ENCODE measurements at places on chromosomes 13 and 19.

GRCh38 chr13:92560883-92561282 is 665.7 kb upstream of the GPC6 start:
- DNase-seq = no peak

DNA sequence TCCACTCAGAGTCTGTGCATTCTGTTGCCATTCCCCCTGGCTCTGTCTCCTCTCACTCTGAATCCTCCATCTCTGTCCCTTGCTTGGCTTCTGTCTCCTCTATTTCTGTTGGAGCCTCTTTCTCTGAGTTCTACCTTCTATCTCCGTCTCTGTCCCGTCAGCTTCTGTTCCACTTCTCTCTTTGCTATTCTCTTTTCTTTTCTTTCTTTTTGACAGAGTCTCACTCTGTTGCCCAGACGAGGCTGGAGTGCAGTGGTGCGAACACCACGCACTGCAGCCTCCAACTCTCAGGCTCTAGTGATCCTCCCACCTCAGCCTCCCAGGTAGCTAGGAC is 33.8 kb upstream of the LRRC4B start:
- no peak for DNase-seq

GRCh38 chr19:18637673-18638630 is 1.1 kb downstream of the KLHL26 start:
- DNase-seq = no peak

DNA sequence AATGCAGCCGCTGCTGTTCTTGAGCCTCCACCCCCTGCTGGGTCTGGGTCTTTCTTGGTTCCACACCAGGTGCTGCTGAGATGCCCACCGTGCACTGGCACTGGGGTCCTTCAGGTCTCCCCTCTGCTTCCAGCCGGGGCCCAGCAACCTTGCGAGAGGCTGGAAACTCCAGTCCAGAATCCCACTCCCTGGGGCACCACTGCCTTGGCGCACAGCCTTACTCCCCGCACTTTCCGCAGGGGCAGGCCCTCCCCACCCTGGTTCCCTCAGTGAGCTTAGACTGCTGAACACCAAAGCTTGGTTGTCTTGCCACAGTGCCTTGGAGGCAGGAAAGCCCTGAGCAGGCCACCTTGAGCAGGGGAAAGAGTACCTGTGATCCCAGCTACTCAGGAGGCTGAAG is 60.0 kb downstream of the ANKRD10 start:
- DNase-seq = no peak

GRCh38 chr19:2428321-2428690 is 920 bp upstream of the TIMM13 start:
- DNase-seq = no peak

- no peak for DNase-seq
These were observed 21.1 kb downstream of the IQCN start for GRCh38 chr19:18253130-18253529.

- peak; percentile 45 for DNase-seq
These were observed 483.2 kb downstream of the EFNB2 start for GRCh38 chr13:106052200-106052767.

DNA sequence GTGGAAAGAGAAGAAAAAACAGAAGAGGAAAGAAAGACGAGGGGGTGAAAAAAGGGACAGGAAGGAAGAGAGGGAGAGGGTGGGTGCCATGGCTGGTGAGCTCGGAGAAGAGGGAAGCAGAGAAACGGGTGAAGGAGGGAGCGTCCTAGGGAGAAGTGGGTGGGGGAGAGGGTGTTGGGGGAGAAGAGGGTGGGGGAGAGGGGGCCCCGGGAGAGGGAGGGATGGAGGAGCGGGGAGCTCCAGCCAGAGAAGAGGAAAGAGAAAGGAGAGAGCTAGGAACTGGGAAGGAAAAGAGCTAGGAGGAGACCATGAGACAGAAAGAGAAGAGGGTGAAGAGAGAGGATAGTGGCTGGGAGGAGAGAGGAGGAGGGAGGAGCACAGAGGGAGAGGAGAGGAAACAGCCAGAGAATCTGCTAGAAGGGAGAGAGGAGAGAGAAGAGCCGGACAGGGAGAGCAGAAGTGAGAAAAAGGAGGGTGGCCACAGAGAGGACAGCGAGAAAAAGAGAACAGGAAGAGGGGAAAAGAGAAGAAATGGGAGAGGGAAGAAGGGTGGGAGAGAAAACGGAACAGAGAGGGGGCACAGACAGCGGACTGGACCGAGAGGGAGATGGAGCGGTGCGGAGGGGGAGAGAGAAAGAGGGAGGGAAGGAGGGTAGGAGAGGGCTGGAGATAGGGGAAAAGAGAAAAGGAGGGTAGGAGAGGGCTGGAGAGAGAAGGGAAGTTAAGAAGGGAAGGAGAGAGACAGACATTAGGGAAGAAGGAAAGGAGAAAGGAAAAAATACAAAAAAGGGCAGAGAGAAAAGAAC is 11.9 kb upstream of the GARIN5A start:
- no peak for DNase-seq

DNA sequence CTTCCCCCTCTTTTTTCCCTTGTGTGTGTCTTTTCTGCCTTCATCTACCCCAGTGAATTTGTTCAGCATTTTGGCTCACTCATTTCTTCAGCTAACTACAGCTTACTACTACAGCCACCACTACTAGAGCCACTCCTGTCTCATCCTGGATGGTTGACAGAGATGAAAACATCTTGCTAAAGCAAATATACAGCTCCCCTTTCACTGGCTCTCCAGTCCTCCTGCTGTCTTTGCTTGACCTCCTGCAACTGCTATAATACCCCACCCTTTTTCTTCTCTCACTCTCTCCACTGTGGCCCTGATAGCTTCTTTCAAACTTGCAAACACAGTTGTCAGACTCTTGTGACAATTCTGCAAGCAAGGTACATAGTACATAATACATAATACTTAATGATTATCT is 523.6 kb downstream of the DCT start:
- no peak for DNase-seq

- DNase-seq = no peak
These were observed 35.6 kb upstream of the NANOS3 start for GRCh38 chr19:13841086-13841961.

GRCh38 chr13:40017662-40018262 is 362.3 kb downstream of the COG6 start:
- DNase-seq = no peak

- no peak for DNase-seq
These were observed at the start of gene TMEM190 for GRCh38 chr19:55376241-55376933. TMEM190 (plus strand) TSS chr19:55376826; CDS start chr19:55376854, 28 bp downstream.

GRCh38 chr19:2385053-2385721 is 25.1 kb downstream of the TMPRSS9 start:
- peak; percentile 85 for DNase-seq

DNA sequence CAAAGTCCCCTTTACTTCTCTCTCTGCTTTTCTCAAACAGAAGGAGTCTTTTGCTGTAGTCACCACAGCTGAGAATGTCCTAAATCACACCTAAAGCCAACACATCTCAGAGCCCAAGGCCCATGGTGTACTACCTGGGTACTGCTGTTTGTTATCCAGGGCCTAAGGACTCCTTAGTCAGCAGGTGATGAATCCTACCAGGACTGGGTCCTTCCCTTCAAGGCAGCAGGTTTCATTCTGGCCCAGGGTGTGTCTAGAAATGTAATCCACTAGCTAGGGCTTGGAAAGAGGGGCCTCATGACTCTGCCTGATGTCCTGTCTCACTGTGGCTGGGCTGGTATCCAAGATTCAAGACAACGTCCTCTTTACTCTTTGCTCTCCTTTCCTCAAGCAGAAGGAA is 36.2 kb upstream of the ENOX1 start:
- DNase-seq = no peak

GRCh38 chr13:81659984-81660383 is 1319.1 kb upstream of the SPRY2 start:
- DNase-seq = no peak

DNA sequence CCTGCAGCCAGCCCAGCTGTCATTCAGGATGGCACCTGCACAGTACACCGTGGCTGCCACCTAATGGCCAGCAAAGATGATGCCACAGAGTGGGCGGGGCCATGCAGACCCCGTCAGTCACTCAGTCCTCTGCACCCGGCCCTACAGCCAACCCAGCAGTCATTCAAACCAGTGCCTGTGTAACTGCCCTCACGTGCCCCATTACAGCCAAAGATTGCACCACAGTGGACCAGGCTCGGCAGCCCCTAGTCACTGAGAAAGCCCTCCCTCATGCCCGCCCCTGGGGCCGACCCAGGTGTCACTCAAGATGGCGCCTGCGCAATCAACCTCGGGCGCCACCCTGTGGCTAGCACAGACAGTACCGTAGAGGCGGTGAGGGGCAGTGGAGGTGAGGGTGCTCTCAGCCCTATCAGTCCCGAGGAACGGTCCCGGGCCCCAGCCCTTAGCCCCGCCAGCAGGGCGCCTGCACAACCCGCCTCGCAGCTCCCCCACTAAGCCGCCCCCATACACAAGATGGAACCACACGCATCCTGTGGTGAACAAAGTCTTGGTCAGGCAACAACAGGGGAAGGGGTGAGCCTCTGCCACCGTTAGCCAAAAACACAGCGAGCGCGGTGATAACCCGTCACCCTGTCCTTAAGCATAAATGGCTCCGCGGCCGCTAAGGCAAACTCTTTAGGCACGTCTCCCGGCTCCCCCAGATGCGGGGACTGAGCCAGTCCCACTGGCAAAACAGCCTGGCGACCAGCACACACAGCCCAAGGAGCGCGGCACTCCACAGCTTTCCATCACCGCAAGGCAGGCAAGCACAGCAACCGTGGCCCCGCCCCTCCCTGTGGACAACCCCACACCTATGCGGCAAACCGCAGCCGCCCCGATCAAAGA is 2.3 kb downstream of the PEG3 start:
- DNase-seq = peak; percentile 51

GRCh38 chr13:84118839-84119409 is 236.7 kb upstream of the SLITRK1 start:
- DNase-seq = peak; percentile 24

DNA sequence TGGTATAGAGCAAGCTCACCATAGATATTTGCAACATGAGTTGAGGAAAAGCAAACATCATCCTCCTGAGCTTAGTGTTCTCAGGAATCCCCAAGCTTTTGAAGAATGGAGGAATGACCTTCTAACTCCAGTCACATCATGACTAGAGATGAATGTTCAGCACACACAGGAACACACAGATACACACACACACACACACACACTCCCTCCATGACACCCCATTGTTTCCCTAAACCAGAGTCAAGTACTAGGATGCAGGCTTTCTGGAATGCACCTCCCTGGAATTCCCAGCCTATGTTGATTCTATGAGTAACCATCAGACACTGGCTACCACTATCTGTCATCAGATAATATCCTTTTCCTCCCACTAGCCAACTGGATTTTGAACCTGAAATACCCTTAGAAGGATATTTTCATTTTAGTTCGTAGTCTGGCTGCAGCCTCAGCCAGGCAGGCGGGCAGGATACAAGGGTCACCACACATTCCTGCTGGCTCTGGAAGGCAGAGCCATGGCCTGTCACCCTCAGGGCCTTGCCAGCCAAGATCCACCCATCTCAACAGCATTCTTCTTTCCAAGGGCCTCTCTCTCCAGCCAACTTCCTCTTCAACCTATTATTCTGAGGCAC is 162.4 kb downstream of the FOXO1 start:
- DNase-seq = peak; percentile 61

GRCh38 chr13:44407379-44407778 is 33.8 kb downstream of the SERP2 start:
- DNase-seq = no peak

DNA sequence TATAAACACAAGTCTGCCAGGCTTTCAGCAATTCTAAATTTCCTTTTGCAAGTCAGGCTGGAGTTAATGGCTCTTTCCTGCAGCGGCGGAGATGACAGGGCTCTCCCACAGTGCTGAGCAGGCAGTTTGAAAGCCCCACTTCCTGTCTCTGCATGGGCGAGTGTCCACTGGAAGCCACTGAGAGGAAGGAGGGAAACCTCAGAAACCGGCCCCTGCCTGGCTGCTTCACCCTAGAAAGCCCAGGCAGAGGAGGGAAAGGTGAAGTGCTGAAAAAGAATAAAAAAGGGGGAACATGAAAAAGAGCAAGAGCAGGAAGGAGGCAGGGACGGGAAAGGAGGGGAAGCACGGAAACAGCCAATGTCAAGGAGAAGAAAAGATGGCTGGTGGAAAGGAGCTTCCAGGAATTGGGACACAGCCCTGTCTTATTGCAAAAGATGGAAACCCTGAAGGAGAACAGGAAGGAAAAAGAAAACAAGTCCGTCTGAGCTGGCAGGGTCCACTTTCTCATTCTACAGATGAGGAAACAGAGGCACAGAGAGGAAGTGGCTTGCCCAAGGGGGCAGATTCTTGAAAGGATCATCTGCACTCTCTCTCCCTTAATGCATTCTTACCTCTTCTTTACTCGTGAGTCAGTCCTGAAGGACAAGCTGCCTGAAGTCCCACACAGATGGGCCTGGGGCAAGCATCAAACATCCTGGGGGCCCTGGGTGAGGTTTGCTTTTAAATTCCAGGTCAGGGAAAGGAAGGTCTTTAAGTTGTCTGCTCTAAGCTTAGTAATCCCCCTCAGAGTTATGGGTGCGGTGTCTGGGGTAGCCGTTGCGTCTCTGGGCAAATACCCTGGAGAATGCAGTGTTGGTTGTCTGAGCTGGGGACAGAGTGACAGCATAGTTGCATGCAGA is 38.8 kb upstream of the ALOX5AP start:
- peak; percentile 48 for DNase-seq

GRCh38 chr13:73335210-73335609 is 276.4 kb downstream of the KLF5 start:
- DNase-seq = peak; percentile 84

DNA sequence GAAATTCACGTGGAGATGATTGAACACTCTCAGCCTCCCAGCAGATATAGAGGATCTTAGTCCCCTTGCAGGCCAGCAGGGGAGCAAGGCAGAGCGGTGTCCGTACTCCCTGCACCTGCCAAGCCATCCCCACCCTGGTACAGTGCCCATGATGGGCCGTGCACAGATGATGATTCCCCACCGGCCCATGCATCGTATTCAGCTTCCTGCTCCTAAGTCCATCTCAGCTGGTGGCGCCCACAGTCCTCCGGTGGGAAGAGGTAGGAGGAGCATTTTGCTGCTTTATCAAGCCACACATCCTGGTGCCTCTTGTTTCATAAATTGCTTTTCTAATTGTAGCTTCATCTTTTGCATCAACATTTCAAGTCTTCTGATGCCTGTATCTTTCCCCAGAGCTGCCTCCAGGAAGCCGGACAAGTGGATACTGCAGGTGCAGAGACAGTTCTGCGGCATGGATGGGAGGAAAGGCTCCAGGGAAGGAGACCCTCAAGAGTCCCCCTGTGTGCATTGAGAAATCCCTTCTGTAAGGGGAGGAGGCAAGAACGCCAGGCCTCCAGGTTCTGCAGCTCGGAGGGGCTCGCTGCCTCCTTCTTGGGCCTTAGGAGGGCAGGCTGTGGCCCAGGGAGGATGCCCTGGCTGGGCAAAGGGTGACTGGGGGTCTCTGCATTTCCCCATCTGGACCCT is 55.3 kb downstream of the F2RL3 start:
- DNase-seq = no peak

- DNase-seq = peak; percentile 6
These were observed 485 bp downstream of the CRYL1 start for GRCh38 chr13:20525144-20525600.

DNA sequence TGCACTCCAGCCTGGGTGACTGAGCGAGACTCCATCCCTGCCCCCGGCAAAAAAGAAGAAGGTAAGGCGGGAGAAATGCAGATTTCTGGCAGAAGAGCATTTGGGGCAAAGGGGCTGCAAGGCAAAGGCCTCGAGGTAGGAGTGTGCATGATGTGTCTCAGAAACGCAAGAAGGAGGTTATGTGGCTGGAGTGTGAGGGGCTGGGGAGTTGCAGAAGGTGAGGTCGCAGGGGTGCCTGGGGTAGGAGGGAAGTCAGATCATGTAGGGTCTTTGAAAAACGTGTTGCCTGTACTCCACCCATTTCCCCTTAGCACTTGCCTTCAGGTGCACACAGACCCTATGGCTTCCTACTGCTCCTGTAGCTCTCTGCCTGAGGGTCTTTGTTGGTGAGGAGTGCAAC is 29.9 kb downstream of the KCTD15 start:
- no peak for DNase-seq

- no peak for DNase-seq
These were observed 21.8 kb downstream of the TSKS start for GRCh38 chr19:49741210-49741844.
